ENCODE measurements at places on chromosomes 7 and 10.

DNA sequence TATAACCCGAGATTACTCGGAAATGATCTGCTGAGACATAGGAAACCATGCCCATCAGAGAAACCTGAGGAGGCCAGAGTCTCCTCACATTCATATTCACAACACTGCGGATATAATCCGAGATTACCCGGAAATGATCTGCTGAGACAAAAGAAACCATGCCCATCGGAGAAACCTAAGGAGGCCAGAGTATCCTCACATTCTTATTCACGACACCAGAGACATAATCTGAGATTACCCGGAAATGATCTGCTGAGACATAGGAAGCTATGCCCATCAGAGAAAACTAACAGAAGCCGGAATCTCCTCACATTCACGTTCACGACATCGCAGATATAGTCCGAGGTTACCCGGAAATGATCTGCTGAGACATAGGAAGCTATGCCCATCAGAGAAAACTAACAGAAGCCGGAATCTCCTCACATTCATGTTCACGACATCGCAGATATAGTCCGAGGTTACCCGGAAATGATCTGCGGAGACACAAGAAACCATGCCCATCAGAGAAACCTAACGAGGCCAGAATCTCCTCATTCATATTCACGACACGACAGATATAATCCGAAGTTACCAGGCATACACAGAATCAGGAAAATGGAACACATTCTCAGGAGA, 422.3 kb upstream of the AKR1E2 start:
- no peak for DNase-seq

- DNase-seq = no peak
Observed at GRCh38 chr10:76356557-76356956, 925.1 kb downstream of the LRMDA start.

DNA sequence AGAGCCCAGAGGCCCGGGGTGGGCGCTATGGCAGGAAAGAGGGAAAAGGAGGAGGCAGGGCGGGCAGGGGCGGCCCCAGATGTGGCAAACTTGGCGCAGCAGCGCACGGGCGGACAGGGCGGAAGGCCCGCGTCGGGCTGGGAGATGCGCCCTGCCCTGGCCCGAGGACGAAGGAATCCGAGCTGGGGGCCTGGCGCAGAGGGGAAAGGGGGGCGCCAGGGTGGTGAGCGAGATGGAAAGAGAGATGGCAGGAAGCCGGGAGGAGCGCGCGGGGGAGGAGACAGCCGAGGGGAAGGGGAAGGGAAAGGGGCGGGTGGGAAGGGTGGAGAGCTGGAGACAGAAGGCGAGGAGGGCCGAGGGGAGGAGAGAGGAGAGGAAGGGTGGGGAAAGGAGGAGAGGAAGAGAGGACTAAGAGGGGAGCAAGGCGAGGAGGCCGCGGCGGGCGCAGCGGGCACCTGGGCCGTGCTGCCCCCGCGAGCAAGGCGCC, at the start of gene MARVELD1:
TSS of gene MARVELD1 (plus strand) at position 392 of the 487 bp plus-strand sequence. CDS start 147 bp downstream, outside the sequence.
- no peak for DNase-seq

DNA sequence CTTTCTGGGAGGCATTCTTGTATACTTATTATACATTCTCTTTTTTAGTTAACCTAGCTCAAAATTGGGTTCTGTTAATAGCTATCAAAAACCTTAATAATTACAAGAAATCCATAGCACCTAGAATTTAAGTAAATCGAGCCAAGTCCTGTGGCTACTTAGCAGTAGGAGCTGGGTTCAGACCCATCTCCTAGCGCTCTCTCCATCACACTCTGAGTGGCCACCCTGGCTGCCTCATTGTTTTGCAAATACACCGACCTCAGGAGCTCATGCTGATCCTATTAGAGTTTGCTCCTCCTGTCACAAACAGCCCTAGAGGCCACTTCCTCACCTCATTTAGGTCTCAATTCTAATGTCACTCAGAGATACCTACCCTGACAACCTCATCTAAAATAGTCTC, 46.2 kb upstream of the OSBPL3 start:
- DNase-seq = no peak

GRCh38 chr10:89310056-89310893, 8.4 kb downstream of the IFIT2 start:
- no peak for DNase-seq

DNA sequence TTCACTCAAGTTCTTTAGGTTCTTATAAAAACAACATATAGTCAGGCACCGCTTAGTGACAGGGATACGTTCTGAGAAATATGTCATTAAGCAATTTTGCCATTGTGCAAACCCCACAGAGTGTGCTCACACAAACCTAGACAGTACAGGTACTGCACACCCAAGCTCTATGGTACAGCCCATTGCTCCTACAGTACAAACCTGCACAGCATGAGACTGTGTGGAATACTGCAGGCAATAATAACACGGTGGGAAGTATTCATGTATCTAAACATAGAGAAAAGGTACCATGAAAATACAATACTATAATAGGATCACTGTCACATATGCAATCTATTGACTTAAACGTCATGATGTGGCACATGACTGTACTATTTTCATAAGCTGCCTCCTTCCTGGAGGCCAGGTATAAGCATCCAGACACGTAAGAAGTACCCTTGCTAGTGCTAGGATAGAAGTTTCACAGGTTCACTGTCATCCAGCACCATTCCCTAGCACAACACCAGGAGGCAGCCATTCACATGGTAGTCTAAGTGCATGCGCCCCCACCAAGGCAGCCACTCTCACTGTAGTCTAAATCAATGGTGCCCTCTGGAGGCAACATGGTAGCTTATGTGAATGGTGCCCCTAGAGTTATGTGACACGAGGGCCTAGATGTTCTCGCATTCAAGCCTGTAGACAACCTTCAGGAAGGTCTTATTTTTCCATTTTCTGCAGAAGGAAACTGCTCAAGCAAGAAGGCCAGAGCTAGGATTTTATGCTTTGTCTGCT, 98.5 kb downstream of the ARHGAP22 start:
- DNase-seq = no peak

DNA sequence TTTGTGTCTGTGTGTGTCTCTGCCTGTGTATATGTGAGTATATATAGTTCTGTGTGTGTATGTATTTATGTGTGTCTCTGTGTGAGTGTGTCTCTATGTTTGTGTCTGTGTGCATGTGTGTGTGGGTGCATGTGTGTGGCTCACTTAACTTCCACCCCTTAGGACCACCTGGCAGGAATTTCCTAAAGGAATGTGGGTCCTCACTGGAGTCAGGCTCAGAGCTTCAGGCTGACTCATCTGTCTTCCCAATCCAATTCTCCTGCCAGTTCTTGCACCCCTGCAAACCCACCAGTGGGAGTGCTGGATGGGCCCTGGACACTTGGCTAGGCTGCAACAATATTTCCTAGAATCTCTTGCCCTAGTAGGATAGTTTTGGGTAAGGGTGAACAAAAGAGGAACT, 70.2 kb upstream of the GRB10 start:
- no peak for DNase-seq

GRCh38 chr7:45599851-45600706, 25.9 kb downstream of the ADCY1 start:
- DNase-seq = no peak

- no peak for DNase-seq
Observed at GRCh38 chr10:120098232-120098930, 205.9 kb downstream of the SEC23IP start.

DNA sequence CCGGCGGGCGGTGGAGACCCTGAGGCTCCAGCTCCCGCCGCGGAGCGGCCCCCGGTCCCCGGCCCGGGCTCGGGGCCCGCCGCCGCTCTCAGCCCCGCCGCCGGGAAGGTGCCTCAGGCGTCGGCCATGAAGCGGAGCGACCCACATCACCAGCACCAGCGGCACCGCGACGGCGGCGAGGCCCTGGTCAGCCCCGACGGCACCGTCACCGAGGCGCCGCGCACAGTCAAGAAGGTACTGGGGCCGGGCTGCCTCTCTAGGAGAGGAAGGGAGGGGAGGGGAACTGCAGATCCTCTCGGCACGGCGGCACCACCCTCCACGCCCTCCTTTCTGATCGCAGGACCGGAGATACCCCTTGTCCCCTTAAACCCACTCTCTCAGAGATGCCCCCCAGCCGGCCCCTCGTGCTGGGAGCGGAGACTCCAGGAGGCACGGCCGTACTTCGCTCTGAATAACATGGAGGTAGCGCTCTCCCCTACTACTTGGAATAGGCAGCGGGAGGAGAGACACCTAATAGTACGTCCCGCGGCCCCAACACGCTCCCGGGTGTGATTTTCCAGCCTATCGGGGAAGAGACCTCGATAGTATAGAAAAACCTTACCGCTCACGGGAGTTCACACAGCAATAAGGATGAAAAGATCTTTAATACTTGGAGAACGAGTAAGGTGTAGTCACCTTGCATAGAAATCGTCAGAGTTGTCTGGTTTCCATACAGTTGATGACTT, 538 bp downstream of the AHCYL2 start:
- peak; percentile 48 for DNase-seq

DNA sequence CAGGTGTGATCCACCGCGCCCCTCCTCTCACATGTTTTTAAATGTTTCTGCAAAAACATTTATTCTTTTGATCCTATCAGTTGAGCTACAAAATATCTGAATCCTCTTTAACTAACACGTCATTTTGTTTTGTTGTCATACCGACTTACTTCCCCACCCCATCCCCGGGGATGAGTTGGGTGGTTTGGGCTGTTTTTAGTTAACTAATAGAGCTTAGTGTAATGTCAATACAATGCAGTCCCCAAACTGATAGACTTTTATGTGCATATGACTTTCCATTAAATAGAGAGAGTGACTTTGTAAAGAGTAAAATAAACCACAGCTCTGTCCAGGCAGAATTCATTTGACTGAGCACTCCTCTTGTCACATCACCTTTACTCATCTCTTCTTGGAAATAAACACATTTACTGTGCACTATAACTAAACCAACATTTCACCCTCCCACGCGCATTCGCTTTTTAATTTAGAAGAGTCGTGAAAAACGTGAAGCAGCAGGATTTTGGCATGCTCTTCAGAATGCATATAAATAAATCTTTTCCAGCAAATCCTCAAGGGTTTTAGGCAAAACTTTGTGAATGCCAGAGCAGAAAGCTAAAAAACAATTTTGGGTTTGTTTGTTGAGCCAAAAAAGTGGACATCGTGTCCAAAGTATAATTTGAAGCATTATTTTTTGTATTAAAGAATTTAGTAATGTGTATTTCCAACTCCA, 187.4 kb upstream of the MGMT start:
- DNase-seq = no peak

GRCh38 chr10:102101152-102101551, 19.0 kb downstream of the LDB1 start:
- DNase-seq = no peak

DNA sequence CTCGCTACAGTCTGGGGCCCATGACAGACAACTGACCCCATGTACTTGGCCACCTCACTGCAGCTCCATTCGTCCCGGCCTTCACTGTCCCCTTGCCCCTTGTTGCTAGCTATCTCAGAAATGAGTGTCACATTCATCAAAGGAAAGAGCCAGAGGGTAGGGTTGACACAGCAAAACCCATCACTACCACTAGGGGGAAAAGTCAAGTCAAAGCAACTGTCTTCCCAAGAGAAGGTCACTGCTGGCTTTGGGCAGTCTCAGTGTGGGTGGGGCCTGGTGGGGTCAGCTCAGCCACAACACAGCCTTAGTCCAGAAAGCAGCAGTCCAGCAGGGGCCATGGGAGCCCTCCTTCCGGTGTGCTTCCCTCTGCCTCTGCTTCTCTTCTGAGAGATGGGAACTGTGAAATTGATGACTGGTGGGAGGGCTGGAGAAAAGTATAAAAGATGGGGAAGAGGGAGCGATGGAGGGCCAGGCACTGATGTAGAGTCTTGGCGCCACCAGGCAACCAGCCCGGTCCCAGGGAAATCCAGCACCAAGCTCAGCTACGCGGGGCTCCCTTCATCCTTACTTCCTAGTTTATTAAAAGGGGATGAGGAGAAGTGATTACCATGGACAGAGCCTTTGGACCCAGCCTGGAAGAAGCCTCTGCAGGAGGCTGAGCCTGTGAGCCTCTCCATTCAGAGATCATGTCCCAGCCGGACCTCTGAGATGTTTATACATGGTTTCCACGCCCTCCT, 58.0 kb downstream of the PLXNA4 start:
- no peak for DNase-seq

DNA sequence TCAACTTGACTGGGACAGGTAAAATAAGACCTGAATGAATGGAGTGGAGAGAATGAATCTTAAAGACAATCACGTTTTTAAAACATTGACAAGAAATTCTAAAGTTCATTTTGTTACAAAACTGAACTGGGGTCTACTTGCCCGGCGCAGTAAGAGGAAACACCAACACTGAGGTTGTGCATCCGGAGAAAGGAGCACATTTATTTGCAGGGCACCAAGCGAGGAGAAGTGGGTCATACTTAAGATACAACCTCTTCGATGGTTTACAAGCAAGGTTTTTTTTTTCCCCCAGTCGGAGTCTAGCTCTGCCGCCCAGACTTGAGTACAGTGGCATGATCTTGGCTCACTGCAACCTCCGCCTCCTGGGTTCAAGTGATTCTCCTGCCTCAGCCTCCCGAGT, 3.4 kb upstream of the REPIN1 start:
- DNase-seq = no peak

DNA sequence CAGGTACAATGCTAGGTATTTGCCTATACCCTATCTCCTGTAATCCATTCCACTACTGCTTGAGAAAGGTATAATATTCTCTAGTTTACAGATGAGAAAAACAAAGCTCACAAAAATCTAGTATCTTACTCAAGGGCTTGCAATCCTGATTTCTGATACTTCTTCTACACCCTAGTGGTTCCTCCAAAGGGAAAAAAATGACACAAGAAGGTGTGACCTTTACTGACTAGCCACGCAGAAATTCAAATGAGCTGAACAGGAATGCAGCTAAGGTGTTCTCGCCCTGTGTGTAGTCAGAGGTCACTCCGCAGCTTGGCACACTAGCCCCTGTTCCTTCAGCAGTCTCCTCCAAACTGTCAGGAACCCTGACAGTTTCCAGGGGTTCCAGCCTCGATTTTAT, 59.5 kb upstream of the TM9SF3 start:
- DNase-seq = no peak

- no peak for DNase-seq
Observed at GRCh38 chr7:111568419-111568818, 6.1 kb upstream of the IMMP2L start.

DNA sequence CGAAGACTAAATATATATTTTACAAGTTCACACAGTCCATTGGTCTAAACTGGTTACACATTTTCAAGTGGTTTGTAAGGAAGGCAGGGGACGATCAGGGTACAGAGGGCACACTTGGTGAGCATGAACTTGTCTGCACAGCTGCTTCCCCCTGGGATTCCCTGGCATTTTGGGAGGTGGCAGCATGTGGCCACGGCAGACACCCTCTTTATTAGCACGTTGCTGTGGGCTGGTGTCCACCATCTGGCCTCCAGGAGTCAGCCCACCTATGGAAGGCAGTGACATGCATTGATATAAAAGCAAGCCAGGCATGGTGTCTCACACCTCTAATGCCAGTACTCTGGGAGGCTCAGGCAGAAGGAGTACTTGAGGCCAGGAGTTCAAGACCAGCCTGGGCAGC, 350.2 kb downstream of the TYW1 start:
- no peak for DNase-seq

DNA sequence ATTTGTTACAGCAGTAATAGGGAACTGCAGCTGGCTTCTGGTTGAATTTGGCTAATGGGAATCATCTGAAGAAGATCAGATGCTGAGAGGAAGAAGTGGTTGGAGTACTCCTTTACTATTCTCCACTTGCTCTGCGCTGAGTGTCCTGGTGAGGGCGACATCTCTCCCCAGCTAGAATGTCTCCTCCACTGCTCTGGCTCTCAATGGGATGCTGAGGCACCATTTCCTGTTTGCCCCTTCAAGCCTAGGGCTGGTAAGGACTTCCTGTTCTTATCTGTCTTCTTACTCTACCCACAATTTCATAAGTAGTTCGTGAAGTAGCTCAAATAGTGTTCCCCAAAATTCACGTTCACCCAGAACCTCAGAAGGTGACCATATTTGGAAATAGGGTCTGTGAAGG, 43.2 kb upstream of the TES start:
- no peak for DNase-seq

GRCh38 chr10:108385963-108386362, 1221.5 kb upstream of the SORCS1 start:
- DNase-seq = no peak

Data from stimulated activated CD4-positive, alpha-beta T cell treated with anti-CD3 and anti-CD28 coated beads, Interleukin-1b, Interleukin-23, amount 100 ng/mL, for 4 hours (primary cell).